ENCODE measurements at places on chromosomes 11 and 22.

- no peak for DNase-seq
These were observed 552.8 kb downstream of the BRD1 start for GRCh38 chr22:49274754-49275380.

GRCh38 chr22:25281675-25282345 lies 62.4 kb downstream of the CRYBB2 start:
- no peak for DNase-seq

DNA sequence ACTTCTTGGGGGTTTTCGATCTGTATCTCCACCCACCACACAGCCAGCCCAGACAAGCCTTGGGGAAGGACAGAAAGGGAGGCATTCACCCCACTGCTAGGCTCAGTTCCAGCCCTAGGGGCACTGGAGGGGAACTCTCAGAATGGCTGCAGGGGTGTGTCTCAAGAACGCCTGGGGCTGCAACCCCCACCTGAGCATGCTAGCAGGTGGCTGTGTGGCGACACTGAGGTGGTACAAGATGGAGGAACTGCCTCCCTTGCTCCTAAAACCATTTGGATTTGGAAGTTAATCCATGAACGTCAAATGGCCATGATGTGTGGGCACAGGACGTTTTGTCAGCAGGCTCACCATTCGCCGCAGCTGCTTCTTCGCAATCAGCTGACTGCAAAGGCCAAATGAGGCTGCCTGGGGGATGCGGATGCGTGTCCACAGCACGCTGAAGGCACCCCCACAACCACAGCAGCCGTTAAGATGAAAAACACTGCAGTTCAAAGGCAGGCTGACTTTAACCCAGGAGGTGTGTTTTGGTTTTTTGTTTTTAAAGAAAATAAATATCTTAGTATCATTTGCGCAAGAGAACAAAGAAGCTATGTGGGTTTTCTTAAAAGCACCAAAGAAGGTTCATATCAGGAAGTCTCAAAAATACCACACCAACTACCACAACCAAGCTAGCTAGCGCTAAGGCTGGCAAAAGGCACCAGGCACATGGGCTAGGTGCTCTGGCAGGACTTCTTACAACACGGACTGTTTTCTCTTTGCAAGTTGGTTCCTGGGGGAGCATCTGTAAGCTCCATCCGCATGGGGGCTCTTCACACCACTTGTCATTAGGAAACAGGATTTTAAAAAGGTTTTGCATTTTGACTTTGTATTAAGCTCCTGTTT lies 22.2 kb upstream of the NAP1L4 start:
- DNase-seq, result peak; percentile 57

GRCh38 chr11:121257289-121257688 lies 35.3 kb upstream of the SC5D start:
- DNase-seq, result no peak

- no peak for DNase-seq
These were observed 59.9 kb upstream of the C11orf58 start for GRCh38 chr11:16678466-16679116.

DNA sequence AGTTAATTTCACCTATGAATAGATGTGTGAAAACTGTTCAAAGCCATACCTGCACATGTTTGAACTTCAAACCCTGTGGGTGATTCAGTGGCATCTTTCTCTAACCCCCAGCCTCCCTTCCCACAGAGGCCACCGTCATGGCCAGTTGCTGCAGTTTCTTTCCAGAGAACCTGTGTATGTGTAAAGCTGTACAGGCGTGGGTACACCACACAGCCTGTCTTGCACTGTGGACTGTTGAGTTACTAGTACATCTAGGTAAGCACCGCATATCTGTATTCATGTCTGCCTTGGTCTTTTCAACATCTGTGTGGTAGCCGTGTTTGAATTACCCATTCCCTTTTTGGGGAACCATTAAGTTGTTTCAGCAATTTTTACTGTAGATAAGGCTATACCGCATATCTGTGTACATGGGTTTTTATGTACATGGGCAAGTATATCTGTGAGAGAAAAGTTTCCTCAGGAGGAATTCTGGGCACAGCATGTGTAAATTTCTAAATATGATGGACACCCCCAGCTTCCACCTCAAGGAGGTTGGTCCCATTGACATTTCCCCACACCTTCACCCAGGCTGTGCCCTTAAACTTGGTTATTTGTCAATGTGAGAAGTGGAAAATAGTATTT lies 13.9 kb downstream of the NEAT1 start:
- no peak for DNase-seq

DNA sequence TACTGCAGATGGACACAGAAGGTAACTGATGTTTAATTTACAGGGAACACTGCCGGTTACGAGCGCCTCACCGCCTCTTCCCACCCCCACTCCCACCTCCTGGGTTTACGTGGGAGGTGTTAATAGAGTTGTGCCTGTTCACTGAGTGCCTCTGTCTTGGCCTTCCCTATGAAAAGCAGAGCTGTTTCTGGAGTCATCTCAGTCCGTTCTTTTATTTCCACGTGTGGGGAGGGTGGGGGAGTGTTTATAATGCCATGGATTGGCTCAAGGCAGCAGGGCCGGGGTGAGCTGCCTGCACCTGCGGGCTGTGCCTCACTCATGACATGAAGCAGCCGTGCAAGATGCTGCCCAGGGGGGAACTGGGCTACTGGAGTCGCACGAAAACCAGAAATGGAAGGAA lies 322.7 kb downstream of the CADM1 start:
- DNase-seq, result no peak

- DNase-seq, result no peak
These were observed 73.7 kb upstream of the OR4B1 start for GRCh38 chr11:48142889-48143288.

DNA sequence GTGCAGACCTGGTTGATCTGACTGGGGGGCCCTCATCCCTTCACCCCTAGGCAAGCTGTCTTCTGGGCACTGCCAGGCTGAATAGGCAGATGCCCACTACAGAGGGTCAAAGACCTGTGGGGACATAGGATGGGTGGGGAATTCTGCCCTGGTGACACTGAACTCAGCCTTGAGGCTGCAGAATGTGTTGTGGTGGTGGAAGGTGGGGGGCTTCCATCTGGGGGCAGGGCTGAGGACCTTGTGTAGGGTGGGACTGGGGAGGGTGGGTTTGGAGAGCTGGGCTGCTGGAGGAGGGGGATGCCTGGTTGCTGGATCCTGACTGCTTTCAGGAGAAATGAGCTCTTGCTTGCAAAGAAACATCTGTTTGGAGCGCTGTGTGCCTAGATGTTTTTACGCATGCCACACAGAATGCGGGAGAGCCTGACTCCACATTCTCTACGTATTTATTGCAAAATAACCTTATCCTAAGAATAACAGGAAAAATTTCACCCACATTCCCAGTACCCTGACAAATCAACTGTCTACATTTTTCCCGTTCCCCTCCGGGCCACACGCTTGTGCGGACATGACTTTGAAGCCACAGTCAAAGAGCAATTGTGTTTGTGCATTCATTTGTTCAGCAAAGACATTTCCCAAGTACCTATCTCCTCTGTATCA lies 18.3 kb downstream of the SMIM38 start:
- DNase-seq, result no peak

GRCh38 chr11:122413677-122414076 lies 241.8 kb upstream of the UBASH3B start:
- DNase-seq, result no peak

- no peak for DNase-seq
These were observed 11.3 kb downstream of the PTPN5 start for GRCh38 chr11:18780329-18780728.

DNA sequence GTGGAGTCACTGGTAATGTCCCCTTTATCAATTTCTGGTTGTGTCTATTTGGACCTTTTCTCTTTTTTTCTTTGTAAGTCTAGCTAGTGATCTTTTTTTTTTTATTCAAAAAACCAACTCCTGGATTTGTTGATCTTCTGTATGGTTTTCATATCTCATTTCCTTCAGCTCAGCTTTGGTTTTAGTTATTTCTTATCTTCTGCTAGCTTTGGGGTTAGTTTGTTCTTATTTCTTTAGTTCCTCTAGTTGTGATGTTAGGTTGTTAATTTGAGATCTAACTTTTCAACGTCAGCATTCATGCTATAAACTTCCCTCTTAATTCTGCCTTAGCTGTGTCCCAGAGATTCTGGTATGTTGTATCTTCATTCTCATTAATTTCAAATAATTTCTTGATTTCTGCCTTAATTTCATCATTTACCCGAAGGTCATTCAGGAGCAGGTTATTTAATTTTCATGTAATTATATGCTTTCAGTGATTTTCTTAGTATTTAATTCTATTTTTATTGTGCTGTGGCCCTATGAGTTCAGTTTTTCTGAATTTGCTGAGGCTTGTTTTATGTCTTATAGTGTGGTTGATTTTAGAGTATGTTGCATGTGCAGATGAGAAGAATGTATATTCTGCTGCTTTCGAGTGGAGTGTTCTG lies 29.0 kb downstream of the PI4KA start:
- no peak for DNase-seq

DNA sequence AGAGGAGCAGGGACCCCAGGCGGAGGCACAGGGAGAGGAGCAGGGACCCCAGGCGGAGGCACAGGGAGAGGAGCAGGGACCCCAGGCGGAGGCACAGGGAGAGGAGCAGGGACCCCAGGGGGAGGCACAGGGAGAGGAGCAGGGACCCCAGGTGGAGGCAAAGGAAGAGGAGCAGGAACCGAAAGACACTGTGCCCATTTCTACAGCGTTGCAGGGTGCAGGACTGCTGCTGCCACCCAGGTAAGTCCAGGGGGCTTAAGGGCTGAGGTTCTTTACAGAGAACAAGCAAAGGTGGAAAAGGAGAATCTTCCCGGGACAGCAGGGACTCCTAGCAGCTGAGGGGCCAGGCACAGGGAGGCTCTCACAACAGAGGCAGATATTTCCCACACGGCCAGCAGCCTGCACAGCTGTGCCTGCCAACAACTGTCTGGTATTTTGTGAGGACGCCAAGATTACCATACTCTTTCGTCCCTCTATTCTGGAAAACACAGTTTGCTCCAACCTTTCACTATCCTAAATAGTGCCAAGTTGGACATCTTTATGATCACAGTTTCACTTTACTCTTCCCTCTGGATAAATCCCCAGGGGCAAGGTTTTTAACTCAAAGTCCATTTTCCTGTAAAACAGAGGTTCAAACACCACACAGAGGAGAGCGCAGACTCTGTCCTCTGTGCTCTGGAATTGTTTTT lies 39.4 kb downstream of the SHANK2 start:
- no peak for DNase-seq

DNA sequence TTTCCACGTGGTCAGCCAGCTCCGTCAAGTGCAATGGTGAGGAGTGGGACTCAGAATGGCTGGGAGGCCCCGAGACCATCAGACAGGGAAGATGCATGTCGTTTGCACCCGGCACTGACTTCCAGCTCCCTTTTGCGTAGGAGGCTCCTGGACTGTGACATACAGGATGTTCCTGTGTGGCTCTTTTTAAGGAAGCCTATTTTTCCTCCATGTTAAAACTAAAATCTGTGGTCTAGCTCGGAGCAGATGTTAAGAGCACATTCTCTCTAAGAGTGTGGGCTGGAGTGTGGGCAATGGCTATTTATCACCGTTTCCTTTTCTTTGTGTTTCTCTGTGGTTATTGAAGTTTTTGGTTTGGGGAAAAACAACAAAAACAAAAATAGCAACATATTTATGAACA lies 40.9 kb upstream of the AMPD3 start:
- no peak for DNase-seq

DNA sequence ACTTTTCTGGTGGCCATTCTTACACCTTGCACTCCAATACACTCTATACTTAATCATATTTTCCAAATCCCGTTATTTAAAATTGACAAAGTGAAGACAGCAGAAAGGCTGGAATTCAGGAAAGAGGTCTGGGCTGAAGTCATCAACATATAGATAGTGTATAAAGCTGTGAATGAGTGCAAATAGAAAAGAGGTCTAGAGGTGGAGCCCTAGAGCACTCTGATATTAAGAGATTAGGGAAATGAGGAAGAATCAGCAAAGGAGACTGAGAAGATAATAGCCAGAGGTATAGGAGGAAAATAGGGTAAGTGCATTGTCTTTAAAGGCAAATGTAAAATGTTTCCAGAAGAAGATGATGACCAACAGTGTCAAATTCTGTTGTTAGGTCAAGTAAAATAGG lies 7.9 kb downstream of the CTR9 start:
- DNase-seq, result no peak

DNA sequence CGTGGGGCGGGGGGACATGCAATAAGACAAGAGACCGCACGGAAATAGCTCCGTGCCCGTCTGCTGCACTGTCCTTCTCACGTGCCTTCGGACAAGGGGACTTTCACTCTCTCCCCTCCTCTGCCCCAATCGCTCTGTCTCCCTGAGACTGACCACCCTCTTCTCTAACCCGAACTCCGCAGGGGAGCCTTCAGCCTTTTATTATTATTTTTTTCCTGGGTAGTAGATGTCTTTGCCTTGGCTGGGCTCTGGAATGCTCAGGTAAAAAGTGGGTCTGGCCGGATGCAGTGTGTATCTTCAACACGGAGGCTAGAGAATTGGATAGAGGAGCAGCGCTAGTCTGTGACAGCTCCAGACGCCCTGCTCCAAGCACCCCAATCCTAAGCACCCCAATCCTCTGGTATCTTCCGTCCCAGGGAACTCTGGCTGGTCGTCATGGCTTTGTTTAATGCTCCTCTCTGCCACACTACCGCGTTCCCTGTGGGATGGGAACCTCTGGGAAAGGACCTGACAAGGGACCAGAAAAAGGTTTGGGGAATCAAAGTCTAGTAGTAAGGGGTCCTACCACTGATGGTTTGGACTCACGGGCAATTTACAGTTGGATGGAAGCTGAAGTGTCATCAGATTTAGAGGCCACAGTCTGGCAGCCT lies 25.1 kb upstream of the ROBO3 start:
- DNase-seq, result no peak

DNA sequence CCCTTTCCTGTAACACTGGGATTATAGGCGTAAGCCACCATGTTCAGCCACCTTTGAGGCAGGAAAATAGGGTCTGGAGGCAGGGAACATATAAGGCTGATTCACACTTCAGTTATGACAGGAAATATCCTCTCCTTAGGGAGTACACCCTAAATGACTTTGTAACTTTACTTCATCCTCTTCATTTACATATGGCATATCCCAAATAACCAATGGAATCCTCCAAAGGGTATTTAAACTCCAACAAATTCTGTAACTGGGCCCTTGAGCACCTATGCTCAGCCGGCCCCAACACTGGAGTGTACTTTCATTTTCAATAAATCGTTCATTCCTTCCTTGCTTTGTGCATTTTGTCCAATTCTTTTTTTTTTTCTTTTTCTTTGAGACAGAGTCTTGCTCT lies 1.6 kb upstream of the KAT5 start:
- no peak for DNase-seq

DNA sequence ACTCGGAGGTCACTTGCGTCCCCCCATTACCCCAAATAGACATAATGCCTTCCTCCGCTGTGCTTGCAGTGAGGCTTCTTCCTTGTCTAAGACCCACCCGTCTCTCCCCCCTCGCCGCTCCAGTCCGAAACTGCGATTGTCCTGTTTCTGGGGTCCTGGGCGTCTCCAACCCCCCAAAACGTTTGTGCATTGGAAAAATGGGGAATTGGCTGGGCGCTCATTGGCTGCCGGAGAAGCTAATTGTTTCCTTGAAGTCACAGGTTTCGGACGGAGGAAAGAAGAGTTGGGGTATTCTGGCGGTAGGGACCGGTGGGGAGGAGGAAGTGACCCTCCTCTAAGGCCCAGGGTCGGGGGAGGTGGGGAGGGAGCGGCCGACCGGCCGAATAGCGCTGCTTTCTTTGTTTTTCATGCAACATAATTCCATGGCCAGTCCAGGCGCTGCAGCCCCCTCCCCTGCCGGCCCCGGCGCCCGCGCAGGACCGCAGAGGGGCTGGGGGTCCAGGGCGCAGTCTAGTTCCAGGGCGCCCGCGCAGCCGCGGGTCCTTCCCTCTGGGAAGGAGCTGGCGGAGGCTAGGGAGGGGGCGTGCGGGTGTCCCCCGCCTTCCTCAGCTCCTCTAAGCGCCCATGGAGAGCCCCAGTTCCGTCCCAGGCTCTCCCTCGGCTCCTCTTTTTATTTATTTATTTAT lies 12.7 kb upstream of the CPT1A start:
- DNase-seq, result no peak

All from stimulated activated CD8-positive, alpha-beta memory T cell treated with anti-CD3 and anti-CD28 coated beads, Interleukin-4, amount 100 ng/mL, for 1 hour (primary cell).